ENCODE measurements at places on chromosomes 4 and X. TPM values are rescaled to one million over a fixed set of nuclear protein-coding genes. Genes with fewer than 3 reads are reported as not detected.

GRCh38 chr4:22678940-22679854, 13.5 kb upstream of the GBA3 start:
- no peak for DNase-seq
- no peaks in the 10 kb centered on the region for H3K27me3 ChIP-seq
- H3K4me1 ChIP-seq, result no peaks in the 10 kb centered on the region
- no peak overlapping the region for H3K27ac ChIP-seq
- no peak overlapping the region for H3K4me3 ChIP-seq

ADH6 gene
- not detected for total RNA-seq

MAGEA3 gene
- not detected for total RNA-seq

HMGB3 gene
- 13.6 TPM for total RNA-seq

- no peak overlapping the region for H3K4me3 ChIP-seq
- peak; percentile 25 for DNase-seq
These were observed 16.6 kb upstream of the PITX2 start for GRCh38 chr4:110639207-110640090.

DNA sequence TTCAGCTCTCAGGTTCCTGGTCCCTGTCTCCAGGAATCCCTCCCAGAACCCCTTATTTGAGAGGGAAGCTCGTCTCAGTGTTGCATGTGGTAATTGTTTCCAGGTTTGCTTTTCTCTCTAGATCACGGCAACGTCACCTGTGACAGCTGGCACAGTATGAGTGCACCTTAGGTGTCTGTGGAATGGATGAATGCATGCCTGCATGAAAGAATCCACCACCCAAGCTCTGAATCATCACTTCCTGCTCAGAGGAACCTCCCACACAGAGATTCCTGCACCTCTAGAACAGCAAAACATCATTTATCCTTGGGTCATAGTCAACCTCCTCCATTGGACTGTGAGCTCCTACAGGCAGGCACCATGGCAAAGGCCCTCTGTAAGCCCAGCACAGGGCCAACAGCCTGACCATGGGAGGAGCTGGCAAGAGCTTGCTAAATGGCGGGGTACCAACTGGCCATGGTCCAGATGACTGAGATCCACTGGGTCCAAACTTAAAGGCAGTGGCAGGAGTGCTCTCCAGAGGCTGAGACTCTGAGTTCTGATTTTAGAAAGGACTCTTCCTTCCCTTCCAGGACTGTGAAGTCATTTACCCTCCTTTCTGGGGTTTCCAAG, 116.2 kb downstream of the SLC2A9 start:
- H3K36me3 ChIP-seq, result no peaks in the 10 kb centered on the region
- DNase-seq, result no peak
- H3K4me3 ChIP-seq, result no peak overlapping the region
- H3K4me1 ChIP-seq, result no peaks in the 10 kb centered on the region
- H3K27ac ChIP-seq, result no peak overlapping the region

DNA sequence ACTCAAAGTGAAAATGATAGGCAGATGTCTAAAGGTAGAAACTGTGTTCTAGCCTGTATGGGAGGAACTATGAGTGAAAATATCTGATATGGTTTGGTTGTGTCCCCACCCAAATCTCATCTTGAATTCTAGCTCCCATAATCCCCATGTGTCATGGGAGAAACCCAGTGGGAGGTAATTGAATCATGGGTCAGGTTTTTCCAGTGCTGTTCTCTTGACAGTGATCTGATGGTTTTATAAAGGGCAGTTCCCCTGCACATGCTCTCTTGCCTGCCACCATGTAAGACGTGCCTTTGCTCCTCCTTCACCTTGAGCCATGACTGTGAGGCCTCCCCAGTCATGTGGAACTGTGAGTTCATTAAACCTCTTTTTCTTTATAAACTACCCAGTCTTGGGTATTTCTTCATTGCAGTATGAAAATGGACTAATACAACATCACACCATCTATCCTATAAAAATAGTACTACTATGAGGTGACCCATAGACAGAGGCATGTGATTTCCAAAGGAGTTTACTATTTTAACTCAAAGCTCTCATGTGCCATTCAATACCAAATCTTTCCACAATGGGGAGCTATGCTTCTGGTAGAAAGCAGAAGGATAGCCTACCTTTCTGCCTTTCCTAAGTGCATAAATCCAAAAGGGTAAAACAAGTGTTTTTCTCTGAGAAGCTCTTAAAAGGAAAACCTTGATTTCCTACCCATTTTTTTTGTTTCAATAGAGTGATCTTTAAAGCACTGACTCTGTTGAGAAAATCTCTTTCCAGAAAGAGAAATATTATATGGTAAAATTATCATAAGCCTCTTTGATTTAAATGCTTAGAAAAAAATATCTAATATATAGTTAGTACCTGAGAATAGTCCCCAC, 38.8 kb downstream of the SEC31A start:
- no peaks in the 10 kb centered on the region for H3K4me1 ChIP-seq
- H3K36me3 ChIP-seq, result peaks cover 96% of the 10 kb centered on the region
- DNase-seq, result no peak
- no peaks in the 10 kb centered on the region for H3K27me3 ChIP-seq
- H3K4me3 ChIP-seq, result no peak overlapping the region

- peaks cover 13% of the 10 kb centered on the region for H3K4me1 ChIP-seq
- no peaks in the 10 kb centered on the region for H3K36me3 ChIP-seq
- DNase-seq, result peak; percentile 55
- H3K27ac ChIP-seq, result no peak overlapping the region
- peaks cover 8% of the 10 kb centered on the region for H3K27me3 ChIP-seq
These were observed 28.6 kb upstream of the KIAA1210 start for GRCh38 chrX:119156241-119156640.

CXCR3 gene
- not detected for total RNA-seq

GPR34 gene
- 0.72 TPM for total RNA-seq

PPP1R2C gene
- total RNA-seq, result not detected

ZBTB49 gene
- total RNA-seq, result 5.0 TPM

GRCh38 chr4:101074326-101074725, 273.0 kb downstream of the PPP3CA start:
- no peak overlapping the region for H3K27ac ChIP-seq
- no peaks in the 10 kb centered on the region for H3K27me3 ChIP-seq
- H3K36me3 ChIP-seq, result peaks cover 3% of the 10 kb centered on the region
- no peak for DNase-seq

Data from osteoblast (primary cell).